NB4 (cell line): ENCODE measurements at places on chromosomes 2 and 18.

DNA sequence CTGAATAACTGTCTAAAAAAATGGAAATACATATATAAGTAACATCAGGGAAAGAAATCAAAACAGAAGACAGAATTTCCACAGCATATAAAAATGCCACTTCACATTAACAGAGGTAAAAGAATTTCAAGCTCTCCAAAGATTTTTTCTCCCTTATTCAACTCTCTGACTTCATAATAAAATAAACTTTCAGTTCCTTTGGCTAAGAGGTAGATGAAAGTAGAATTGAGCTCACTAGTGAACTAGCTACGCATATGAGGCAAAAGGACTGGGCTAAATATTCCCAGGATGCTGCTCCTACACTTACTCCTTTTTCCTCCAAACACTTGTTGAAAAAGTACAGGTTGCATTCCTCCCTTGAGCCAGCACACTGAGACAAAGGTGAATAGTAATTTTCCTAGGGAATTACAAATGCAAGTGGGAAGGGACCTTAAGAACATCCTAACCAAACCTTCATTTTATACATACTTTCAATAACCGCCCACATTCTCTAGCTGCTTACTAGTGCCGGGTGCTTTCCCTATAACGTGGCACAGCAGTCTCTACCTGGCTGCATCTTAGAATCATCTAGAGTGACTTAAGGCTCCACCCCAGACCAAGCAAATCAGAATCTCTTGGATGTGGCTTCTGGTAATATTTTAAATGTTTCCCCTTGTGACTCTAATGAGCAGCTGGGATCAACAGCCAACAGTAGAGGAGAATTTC, 136.6 kb downstream of the MTCL1 start:
- DNase-seq = no peak

GRCh38 chr2:152375174-152375573, 40.2 kb downstream of the FMNL2 start:
- DNase-seq = no peak

DNA sequence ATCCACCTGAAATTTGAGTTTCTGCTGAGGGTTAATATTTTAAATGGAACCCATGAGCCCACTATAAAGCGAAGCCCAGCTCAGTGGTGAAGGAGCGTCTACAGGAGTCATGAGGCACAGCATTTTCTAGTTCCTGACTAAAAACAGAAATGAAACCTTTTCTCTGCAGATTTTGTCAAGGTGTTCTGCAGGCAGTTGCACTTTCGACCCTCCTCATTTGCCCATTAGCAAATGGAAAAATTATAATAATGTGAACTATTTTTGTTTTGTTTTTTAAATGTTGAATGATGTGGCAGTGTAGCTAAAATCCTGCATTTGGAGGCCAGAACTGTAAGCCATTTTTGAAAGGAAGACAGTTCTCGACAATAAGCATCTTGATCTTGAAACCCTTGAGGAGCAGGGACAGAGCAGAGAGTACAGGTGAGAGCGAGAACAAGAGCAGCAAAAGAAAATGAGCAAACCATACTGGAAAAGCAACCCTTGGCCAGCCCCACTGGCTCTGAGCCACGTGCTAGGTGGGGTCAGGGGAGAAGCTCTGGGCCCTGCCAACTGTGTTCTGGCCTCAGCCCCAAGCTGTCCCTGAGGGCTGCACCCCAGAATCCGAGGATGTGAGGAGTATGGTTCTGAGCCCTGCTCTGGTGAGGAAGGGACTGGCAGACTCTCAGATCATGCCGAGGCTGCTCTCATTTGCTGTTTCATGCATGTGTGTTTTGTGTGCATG, 26.4 kb upstream of the COPS8 start:
- no peak for DNase-seq

- no peak for DNase-seq
These were observed 118.8 kb upstream of the STK17B start for GRCh38 chr2:196290136-196290535.

- no peak for DNase-seq
These were observed 447.3 kb downstream of the TMX3 start for GRCh38 chr18:68267583-68267982.

DNA sequence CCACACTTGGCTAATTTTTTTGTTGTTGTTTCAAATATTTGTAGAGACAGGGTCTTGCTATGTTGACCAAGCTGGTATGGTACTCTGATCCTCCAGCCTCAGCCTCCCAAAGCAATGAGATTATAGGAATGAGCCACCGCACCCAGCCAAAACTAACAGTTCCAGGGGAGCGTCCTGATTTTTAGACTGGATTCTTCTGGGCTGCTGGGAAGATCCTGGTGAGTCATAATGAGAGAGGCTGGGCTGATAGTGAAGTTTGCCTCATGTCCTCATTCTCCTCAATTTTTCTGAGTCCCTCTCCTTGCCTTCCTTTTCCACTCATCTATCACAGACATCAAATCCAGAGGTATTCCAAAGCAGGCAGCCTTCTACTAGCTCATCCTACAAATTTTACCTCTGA, 81.3 kb downstream of the VSNL1 start:
- DNase-seq = no peak

DNA sequence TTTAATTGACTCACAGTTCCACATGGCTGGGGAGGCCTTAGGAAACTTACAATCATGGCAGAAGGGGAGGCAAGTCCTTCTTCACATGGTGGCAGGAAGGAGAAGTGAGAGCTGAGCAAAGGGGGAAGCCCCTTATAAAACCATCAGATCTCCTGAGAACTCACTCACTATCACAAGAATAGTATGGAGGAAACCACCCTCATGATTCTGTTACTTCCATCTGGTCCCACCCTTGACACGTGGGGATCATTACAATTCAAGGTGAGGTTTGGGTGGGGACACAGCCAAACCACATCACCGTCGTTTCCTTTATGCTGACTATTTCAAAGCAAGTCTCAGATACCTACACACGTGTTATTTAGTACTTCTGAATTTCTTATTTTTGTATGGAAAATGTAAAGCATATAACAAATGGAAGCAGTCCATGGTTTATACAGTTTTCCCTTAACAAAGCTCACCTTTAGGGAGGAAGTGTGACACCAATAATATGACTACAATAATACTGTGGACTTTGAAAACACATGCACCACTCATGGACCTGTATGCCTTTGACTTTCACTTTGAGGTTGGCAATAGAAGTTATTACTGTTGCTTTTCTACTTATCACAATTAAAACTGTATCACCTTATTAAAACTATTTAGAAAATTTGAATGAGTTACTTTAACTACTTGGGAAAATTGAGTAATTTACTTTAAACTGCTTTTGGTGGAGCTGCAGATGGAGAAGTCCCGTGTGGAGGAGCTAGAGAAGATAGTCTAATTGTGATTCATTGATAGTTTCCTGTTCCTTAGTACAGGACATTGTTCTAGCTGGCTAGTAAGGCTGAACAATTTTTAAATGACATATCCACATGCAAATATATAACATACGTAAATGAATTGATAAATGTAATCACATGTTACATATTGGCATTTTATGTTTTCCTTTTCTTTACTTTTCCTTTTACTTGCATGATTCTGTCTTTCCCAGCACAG, 37.3 kb downstream of the MTCL1 start:
- DNase-seq = no peak

- DNase-seq = no peak
These were observed 124.7 kb upstream of the CTAGE1 start for GRCh38 chr18:22542406-22542835.

- peak; percentile 44 for DNase-seq
These were observed 13.4 kb downstream of the IL1R1 start for GRCh38 chr2:102155703-102156515.

- no peak for DNase-seq
These were observed 31.4 kb upstream of the KCNG2 start for GRCh38 chr18:79766308-79766707.

GRCh38 chr2:224970311-224970710, 72.0 kb downstream of the DOCK10 start:
- no peak for DNase-seq

- DNase-seq = no peak
These were observed 74.6 kb downstream of the PLEKHM3 start for GRCh38 chr2:207950761-207951114.

DNA sequence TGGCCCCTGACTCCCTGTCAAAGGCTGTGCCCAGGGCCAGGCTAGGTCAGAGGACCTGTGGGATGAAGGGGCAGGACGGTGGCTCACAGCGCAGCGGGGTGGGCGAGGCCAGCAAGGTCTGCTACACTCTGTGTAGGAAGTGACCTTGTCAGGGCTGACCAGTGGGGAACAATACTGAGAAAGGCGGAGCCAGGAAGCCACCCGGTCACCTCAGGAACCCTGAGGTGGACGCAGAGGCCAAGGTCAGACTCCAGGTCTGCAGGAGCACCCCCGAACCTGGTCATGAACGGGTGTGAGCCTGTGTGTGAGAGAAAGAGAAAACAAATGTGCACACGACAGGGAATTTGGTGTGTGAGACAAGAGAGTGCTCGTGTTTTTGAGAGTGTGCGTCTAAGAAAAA, 72.3 kb downstream of the SMAD7 start:
- DNase-seq = no peak

- no peak for DNase-seq
These were observed 341.8 kb downstream of the RBM43 start for GRCh38 chr2:150919901-150920300.

DNA sequence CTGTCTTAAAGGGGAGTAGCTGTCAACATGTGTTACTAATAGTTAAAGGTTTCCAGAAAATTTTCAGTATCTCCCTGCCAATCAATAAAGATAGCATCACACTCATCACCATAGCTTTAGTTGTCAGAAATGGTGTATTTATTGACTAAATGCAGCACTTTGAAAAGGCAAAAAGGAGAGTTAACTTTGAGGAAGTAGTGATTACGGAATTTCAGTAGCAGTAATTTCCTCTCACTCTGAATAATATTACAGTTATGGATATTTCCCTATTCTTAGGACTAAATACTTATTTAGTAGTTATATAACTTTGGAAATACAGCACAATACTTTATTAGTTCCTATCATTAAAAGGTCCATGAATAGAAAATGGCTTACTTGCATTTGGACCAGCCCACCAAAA, 250.5 kb downstream of the CAMKMT start:
- DNase-seq = no peak

- no peak for DNase-seq
These were observed 77.0 kb upstream of the UBXN4 start for GRCh38 chr2:135664623-135665068.

- no peak for DNase-seq
These were observed 8.5 kb downstream of the TPO start for GRCh38 chr2:1421731-1422130.

DNA sequence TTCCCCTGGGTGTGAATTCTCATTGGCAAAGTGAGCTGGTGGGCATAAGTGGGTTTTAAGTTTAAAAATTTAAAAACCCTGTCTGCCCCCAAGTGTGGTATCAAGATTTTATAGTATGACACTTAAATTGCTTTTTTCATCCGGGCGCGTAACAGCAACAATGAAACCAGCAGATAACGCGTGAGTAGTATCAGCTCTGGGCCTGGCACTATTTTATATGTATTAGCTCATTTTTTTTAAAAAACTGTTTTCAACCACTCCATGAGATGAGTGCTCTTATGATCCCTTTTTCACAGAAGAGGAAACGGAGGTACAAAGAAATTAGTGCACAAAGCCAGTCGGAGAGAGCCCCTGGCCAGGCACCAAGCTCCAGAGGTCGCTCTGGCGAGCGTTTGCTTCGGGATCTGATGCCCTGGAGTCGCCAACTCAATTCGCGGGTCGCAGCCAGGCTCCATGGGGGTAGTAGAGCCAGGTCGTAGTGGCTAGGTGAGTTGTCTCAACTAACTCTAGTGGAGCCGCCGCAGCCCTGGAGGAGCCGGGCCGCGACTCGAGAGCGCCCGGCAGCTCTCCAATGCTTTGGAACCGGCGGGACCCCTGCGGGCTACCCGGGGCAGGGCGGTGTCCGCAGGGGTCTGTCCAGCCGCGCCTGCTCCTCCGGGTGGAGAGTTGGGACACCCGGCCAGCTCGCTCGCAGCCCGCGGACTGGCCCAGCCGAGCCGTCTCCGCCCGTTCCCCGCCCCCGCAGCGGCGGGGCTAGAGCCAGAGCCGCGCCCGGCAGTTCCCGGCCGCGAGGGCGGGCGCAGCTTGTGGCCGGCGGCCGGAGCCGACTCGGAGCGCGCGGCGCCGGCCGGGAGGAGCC, at the start of gene IL1R1:
IL1R1 (plus strand) TSS at position 777 of the 859 bp plus-strand sequence. CDS start 14,979 bp downstream, outside the sequence.
- peak; percentile 71 for DNase-seq

DNA sequence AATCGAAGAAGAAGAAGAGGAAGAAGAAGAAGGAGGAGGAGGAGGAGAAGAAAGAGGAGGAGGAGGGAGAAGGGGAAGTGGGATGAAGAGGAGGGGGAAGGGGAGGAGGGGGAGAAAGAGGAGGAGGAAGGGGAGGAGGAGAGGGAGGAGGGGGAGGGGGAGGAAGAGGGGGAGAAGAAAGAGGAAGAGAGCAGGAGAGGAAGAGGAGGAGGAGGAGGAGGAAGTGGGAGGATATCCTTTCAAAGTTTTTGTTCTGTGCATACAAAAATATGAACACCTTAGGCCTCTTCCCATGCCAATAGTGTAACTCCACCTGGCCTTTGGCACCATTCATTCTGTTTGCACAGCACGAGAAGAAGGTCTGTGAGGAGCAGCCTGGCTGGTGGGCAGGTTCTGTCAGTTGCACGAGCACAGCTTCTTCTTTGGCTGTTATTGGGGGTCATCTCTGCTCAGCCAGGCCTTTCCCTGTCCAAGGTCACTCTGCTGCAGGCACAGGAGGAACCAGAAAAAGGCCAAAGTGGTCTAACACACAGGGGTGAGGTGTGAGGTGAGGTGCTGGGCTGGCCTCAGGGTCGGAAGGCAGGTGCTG, 25.8 kb upstream of the PLB1 start:
- peak; percentile 57 for DNase-seq

GRCh38 chr2:182410120-182410519, 16.7 kb downstream of the PDE1A start:
- DNase-seq = no peak

DNA sequence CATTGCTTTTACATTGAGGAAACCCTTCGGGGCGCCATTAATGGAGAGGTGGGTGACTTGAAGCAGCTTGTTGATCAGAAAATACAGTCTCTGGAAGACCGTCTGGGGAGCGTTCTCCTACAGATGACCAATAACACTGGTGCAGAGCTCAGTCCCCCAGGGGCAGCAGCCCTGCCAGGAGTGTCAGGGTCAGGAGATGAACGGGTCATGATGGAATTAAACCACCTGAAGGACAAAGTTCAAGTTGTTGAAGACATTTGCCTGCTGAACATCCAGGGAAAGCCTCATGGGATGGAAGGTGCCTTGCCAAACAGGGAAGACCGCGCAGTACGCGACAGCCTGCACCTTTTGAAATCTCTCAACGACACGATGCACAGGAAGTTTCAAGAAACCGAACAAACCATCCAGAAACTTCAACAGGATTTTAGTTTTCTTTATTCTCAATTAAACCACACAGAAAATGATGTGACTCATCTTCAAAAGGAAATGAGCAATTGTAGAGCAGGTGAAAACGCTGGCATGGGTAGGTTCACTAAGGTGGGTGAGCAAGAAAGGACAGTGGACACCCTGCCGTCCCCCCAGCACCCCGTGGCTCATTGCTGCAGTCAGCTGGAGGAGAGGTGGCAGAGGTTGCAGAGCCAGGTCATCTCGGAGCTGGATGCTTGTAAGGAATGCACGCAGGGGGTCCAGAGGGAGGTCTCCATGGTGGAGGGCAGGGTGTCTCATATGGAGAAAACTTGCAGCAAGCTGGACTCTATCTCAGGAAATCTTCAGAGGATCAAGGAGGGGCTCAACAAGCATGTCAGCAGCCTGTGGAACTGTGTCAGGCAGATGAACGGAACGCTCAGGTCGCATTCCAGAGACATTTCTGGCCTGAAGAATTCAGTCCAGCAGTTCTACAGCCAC, 45.0 kb downstream of the EMILIN2 start:
- DNase-seq = no peak

- DNase-seq = peak; percentile 67
These were observed 2.8 kb upstream of the GAD1 start for GRCh38 chr2:170813611-170814532.

GRCh38 chr2:170022692-170023091, 155.3 kb upstream of the MYO3B start:
- DNase-seq = no peak
